Thoracic aorta (tissue), 2 donors: ENCODE measurements at places on chromosomes 3 and 15.

DNA sequence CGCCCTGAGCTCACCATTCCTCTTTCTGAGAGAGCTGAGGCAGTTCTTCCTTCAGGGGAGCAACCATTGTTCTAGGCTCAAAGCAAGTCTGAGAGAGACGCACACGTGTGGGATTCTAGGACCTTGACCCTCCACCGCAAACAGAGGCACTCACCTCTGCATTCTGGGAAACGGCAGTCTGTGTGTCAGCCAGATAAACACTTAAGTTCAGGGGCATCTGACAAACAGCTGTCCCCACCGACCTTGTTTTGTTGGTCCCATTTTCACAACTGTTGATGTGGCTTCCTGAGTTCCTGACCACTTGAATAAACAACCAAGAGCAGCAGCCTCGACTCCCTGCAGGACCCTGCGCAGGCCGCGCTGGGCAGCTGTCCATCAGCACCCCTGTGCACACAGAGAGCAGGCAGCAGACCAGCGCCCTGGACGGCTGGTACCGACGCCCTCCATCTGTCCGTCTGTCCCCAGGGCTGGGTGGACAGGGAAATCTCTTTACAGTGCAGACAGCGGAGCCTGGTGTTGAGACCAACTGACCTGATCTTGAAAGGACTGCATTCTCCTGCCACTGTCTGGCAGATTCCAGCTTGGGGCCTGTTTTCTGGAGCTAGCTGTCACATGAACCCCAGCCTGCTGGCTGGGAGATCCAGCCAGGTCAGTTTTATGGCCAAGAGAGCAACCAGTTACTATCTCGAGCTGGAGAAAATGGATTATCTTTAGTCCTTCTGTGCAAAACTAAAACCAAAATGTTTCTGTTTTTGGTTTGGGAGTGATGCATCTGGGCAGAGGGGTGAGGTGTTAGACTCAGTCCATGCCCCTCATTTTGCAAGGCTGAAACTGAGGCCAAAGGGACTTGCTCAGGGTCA is 64.2 kb downstream of the FAM43A start:
- DNase-seq: no peak

DNA sequence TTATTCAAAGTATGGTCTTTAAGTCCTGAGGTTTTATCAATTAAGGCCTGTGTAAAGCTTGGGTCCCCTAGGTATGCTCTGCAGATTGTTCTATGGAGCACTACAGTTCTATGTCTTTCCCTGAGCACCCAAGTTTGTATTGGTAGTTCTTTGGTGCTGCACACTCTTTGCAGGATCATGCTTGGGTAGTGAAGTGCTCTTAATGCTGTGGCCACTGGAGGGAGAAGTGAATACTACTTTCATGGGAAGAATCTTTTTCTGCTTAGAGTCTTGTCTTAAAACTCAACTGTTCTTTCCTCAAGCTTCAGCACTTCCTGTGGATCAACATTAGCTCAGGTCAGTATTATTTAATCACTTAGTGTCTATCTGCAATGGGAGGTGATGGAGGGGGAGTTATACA is 93.6 kb upstream of the CFAP20DC start:
- no peak for DNase-seq

- no peak for DNase-seq
These were observed 51.6 kb upstream of the SRGAP3 start for GRCh38 chr3:9301091-9301490.

- no peak for DNase-seq
These were observed 50.6 kb downstream of the OXNAD1 start for GRCh38 chr3:16315623-16316022.

DNA sequence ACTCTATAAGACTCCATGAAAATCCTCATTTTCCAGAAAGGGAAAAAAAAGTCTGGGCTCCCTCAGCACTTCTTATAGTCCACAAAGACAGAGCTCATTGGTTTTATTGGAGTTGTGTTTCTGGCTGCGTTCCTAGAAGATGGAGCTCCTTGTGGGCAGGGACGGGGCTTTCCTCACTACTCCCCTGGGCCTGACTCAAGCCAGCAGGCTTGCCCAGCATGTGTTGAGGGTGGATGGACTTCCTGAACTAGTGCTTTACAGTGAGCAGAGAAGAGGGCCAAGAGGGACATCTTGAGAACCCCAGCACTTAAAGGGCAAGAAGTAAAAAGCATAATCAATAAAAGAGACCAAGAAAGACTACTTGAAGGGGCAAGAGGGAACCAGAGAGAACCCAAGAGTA is 43.2 kb upstream of the EPHB1 start:
- no peak for DNase-seq

GRCh38 chr3:78026318-78026828 is 986.5 kb downstream of the ROBO2 start:
- no peak for DNase-seq

DNA sequence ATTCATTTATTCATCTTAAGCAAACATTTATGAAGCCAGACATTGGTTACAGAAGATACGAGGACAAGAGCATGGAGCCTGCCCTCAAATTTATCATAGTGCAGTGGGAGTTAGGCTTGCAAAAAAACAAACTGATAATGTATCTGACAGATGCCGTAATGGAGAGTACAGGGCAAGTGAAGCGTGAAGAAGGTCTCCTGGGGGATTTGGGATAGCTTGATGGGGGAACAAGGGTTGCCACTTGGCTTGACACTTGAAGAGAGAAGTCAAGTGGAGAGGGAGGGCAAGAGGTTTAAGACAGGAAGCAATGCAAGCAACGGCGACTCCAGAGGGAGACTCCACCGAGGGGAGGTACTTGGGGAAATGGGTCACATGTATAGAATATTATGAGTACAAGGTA is 129.3 kb downstream of the SSR3 start:
- DNase-seq: no peak

GRCh38 chr3:47635536-47635935 is 56.9 kb upstream of the CSPG5 start:
- no peak for DNase-seq

DNA sequence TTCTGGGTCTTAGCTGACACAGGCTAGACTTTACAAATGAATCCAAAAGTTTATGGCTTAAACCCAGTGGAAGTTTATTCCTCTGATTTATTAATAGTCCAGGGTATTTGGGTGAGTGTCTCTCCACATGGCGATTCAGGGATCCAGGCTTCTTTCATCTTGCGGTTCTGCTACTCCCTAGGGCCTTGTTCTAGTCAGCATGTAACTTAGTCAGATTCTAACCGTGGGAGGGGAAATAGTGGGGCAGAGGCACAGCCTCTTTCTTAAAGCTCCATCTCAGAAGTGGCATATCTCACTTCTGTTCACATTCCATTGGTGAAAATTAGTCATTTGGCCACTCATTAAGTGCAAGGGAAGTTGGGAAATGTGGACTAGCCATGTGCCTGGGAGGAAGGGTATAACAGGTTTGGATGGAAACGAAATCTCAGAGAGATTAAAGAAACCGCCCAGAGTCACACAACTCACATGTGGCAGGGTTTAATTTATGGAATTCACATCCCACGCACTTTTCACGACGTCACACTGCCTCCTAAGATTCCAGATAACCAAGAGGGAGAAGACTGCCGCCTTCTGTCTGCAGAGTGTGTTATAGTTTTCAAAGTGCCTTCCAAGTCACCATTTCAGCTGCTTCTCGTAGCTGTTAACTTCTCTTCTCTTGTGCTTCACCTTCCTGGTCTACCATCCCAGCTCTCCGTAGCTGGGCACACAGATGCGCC is 11.4 kb upstream of the RASGRF1 start:
- DNase-seq: no peak

GRCh38 chr3:72141264-72141663 is 356.3 kb upstream of the PROK2 start:
- DNase-seq: no peak

- DNase-seq: no peak
These were observed 26.4 kb upstream of the APEH start for GRCh38 chr3:49647741-49648140.

GRCh38 chr15:62209821-62210220 is 44.7 kb upstream of the C2CD4B start:
- no peak for DNase-seq

- DNase-seq: no peak
These were observed 27.1 kb downstream of the DUOX1 start for GRCh38 chr15:45156744-45157455.

DNA sequence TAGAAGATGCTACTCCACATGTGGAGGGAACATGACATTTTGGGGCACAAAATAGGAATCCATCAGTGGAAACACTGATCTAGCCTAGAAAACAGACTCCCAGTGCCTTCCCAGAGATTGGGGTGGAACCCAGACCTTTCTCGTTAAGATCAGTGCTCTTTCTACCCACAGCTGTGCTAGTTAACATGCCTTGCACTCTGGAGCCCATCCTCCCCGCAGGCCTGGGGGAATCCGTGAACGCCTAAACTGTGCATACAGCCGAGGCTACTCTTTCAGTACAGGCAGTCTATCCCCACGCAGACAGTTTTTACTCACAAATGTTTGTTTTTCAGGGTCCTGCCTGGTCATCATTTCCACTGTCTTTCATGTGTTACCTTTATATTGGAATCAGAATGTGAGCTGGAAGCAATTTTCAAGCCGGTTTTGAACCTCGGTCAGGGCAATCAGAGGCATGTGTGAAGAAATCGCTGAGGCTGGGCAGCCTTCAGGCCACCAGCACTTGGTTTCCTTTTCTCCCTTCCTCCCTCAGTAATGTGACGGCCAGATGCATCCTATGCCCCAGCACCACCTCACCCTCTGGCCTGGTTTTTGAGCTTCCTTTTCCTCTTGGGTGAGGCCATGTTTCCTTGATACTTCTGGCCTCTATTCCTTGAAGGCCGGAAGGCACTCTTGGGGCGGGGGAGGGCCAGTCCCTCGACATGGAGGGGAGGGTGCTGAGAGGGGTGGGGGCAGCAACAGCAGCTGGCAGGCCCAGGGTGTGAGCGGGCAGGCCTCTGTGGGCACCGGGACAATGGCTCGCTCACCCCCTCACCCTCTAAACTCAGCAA is 123.6 kb upstream of the GALNT15 start:
- DNase-seq: no peak

DNA sequence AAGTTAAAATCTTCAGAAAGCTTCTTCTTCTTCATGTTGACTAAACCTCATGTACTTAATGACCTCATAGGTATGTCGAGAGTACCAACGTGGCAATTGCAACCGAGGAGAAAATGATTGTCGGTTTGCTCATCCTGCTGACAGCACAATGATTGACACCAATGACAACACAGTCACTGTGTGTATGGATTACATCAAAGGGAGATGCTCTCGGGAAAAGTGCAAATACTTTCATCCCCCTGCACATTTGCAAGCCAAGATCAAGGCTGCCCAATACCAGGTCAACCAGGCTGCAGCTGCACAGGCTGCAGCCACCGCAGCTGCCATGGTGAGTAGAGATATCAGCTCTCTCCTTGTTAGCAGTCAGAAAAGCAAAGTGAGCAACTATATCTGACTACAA is 176.5 kb downstream of the MBNL1 start:
- no peak for DNase-seq

- no peak for DNase-seq
These were observed 202.1 kb upstream of the ZBTB20 start for GRCh38 chr3:115348951-115349745.

GRCh38 chr3:149703466-149703865 is 45.6 kb upstream of the WWTR1 start:
- no peak for DNase-seq

DNA sequence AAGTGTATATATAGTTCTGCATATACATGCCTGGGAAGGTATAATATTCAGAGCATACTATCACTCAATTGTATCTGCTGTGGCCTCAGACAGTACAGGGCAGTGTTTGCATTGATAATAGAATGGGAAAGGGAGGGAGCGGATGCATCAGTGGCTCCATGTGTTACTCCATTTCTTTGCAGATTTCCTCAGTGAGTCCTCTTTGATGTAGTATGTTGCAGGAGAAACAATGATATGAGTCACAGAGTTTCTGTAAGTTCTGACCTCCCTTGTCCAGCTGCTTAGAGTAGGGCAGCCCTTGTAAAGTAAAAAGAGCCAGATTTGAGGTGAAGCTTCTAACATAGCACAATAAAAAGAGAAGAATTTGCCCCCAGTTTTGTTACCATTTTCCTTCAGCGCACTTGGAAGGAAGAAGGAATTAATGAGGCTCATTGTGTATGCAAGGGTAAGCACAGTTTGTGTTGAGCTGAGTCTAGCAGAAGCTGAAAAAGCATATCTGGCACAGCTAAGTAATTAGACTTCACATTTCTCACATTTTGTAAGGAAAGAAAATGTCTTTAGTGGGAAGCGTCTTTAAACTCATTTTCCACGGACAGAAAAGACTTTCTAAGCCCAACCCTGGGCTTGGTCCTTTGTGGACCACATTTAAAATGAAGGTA is 555.8 kb upstream of the IL12A start:
- no peak for DNase-seq

DNA sequence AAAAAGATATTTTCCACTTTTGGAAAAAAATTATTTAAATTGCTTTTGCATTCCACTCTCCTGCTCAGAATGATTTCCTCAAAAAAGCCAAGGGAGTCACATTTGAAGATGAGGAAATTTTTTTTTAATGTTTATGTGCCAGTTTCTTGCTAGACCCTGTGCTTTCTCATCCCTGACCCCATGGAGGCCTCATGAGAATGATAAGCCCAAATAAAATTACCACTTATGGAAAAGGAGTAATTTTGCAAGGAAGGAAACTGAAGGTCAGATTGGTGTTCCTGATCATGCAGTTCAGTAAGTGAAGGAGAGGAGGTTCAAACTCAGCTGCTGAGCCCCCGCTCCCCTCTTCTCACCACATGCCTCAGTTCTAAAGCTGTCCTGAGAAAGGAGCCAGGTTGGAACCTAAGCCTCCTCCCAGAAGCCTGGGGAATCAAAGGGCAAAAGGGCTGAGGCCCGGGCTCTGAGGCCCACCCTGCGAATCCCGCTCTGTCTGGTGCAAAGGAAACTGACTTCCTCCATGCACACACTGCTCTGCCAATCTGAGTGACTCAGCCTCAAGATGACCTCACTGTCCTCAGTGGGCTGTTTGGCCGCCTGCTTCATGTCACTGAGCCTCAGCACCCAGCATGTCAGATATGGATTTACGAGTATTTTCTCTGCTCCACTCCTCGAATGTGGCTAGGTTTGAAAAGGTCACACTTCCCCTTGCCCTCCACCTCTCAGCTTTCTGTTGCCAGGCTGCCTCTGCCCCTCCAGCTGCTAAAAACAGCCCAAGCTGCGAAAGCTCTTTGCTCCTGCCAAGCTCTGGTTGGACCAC is 56.9 kb upstream of the FLNB start:
- DNase-seq: peak; percentile 63

GRCh38 chr3:152047465-152047864 is 174.0 kb downstream of the SUCNR1 start:
- no peak for DNase-seq

GRCh38 chr3:195407531-195408409 is 35.0 kb downstream of the ACAP2 start:
- DNase-seq: no peak

GRCh38 chr15:41583795-41584194 is 24.8 kb downstream of the TYRO3 start:
- DNase-seq: no peak

DNA sequence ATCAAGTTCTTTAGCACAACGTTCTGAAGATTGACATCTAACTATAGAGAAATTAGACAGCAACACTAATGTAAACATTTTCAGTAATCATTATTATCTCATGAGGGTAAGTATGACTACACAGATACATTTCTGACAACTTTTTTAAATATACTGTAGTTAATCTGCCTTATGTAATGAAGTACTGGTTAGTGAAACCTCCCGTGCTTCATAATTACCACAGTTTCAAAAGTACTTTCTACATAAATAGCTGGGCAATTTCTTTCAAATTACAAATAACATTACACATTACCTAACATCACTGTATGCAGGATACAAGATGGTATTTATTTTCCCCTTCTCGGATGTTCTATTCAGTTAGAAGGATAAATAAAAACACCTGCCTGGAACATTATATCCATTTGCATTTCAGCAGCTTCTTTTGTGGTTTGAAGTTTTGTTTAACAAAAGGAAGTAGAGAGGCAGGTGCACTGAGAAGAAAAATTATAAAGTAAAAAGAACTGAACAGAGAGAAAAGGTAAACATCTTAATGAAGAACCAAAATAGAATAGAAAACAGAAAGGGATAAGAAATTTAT is 1241.5 kb upstream of the GBE1 start:
- no peak for DNase-seq
